ENCODE measurements at places on chromosomes 6 and 20.

GRCh38 chr20:41594514-41595322, 23.5 kb downstream of the CHD6 start:
- DNase-seq: no peak

- DNase-seq: no peak
Measured at GRCh38 chr6:117818449-117818848, 88.6 kb upstream of the SLC35F1 start.

DNA sequence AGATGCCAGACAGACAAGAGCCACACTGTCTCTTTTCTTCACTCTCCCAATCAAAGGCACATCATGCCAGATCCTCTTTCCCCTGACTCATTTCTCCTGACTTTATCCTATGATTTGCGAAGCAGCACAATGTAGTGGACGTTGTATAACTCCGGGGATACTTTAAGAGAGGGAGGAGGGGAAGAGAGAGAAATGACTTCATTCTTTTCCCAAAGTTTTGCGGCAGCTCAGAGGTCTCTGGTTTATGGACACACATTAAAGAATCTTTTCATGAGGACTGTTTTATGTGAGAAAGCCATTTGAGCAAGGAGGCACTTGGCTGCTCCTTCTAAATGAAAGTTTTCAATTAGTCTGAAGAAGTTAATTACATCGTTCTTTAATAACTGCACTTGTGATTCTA, 75.1 kb upstream of the MC3R start:
- no peak for DNase-seq

GRCh38 chr20:44409132-44409600, 53.7 kb downstream of the HNF4A start:
- DNase-seq: no peak

- DNase-seq: no peak
Measured at GRCh38 chr20:50876063-50876685, 55.1 kb downstream of the ADNP start.

Data from activated naive CD4-positive, alpha-beta T cell treated with anti-CD3 and anti-CD28 coated beads, Interleukin-2, amount 10 ng/mL, durations not matched to agents 7 days and 5 days (primary cell).